Left forelimb (tissue), 1 donor: ENCODE measurements at places on chromosomes 11 and 22.

DNA sequence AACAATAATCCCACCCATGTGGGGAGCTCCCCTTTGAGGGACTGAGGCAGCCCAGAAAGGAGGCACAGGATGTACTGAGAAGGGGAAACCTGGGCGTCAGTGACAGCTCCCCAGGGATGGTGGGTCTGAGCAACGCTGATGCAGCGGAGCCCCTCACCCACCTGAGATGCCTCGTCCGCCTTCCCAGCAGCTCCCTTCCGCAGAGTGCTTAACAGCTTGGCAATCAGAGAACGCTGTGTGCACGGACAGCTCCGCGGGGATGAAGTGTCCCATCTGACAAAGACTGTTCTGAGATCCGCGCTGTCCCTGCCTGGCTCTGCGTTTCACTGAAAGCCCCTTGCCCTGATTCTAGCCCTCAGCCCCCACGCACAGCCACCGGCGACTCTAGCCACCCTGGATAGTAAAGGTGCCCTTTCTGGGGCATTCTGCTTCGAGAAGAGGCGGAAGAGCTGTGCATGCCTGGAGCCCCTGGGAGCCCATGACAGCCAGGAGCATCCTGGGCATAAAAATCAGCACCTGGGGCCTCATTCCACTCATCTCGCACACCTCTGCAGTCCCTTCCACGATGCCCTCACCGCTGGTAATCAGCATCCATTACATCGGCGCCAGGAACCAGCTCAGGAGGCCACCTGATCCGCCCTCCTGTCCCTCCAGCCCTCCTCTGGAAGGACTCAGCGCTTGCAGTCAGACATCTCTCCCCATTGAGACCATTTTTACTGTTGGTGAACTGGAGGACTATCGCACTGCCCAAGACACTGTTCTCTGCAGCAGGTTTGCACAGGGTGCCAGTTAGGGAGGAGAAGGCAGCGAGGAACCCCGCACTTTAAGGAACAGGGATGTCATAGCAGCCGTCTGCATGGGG, 10.7 kb downstream of the KCNJ5 start:
- no peak for DNase-seq

DNA sequence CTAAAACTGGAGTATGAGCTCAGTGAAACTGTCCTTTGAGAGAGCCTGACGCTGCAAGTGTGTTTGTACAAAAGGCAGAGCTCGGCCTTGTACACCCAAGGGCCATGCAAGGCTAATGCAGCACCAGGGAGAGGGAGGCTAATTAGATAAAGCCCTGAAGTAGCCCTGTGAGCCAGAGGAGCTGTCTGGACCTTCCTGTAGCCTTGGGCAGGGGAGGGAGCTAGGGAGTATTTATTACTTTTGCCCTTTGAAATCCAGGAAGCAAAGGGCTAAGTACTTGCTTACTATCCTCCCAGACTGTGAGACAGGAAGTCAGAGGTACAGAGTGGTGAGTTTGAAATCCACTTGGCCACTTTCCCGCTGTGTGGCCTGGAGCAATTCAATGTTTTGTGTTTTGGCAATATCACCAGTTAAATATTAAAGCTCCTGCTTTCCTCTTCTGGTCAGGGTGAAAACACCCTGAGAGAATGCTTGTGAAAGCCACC, 10.2 kb upstream of the LDHA start:
- DNase-seq: no peak

DNA sequence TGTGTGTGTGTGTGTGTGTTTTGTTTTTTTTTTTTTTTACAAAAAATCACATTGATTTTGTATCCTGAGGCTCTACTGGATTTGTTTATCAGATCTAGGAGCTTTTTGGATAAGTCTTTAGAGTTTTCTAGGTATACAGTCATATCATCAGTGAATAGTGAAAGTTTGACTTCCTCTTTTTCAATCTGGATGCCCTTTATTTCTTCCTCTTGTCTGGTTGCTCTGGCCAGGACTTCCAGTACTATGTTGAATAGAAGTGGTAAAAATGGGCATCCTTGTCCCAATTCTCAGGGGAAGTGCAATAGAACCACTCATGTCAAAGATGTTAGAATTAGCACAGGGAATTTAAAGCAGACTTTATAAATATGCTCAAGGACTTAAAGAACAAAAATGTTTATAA, 32.6 kb upstream of the PRDM11 start:
- DNase-seq: no peak

DNA sequence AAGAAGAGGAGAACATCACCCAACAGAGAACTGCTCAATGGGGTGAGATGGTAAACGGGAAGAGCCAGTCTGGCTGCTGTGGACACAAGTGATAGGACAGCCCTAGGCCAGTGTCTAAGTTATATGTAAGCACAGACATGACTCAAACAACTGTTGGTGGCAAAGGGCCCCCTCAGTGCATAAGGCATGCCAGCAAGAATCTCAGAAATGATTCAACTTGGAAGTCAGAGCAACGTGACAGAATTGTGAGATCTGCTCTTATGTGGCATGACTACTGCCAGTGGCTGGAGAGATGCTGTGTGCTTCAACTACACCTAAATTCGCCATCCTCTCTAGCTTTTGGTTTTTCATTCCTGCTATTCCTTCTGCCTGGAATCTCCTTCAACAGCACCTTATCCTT, 7.4 kb downstream of the SLN start:
- no peak for DNase-seq

DNA sequence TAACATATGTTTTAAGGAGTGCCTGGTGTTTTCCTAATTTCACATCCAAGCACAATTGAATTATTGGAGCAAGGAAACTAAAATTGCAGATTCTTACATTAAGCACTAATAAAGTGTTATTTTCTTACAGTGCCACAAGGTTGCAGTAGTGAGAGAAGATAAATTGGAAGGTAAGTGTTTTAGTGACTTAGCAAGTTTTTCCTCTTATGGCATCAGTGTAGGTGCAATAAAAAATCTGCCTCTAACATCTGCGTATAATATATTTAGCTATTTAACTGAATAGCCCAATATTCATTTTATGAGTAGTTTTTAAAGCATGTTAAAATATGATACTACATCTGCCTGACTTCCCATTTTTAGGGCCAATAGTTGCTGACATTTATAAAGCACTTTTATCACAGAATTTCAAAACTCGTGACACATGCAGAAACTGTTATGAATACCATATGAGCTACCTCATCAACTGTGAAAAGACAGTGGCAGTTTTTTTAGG, 19.0 kb downstream of the POLD3 start:
- DNase-seq: no peak

DNA sequence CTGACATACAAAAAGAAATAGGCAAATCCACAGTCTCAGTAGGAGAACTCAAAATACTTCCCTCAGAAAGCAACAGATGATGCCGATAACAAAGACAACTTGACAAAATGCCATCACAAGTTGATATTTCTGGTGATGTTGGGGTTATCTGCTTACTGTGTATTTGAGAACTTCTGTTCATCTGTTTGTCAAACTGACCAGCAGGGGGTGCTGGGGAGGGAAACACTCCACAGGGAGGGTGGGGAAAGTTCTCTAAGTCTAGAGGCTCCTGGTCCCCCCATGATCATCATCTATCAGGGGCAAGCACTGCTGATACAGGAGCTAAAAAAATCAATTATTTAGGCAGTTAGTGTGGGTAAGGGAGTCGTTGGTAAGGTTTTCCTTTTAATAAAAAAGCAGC, 19.2 kb downstream of the GLYATL1 start:
- no peak for DNase-seq

DNA sequence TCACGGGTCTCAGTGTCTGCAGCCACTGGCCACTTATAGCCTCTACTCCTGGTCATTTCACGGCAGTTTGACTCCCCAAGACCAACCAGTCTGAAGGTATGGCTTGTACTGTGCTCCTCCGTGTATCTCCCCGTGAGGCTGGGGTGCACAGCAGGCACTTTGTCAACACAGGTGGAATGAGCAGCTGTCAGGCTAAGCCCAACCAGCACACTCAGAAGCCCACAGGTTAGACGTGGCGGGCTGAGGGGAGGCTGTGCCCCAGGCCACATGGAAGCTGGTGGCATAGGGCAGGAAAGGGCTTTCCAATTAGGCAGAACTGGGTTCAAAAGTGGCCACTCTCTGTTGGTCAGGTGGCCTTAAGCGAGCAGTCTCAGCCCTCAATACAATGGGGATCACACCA, 7.0 kb downstream of the TP53I11 start:
- no peak for DNase-seq

GRCh38 chr22:24133187-24133965, 47.9 kb upstream of the SUSD2 start:
- no peak for DNase-seq

GRCh38 chr11:122803306-122803705, 35.0 kb upstream of the CRTAM start:
- no peak for DNase-seq

- no peak for DNase-seq
These were observed 12.7 kb downstream of the MRGPRX3 start for GRCh38 chr11:18145025-18145424.

DNA sequence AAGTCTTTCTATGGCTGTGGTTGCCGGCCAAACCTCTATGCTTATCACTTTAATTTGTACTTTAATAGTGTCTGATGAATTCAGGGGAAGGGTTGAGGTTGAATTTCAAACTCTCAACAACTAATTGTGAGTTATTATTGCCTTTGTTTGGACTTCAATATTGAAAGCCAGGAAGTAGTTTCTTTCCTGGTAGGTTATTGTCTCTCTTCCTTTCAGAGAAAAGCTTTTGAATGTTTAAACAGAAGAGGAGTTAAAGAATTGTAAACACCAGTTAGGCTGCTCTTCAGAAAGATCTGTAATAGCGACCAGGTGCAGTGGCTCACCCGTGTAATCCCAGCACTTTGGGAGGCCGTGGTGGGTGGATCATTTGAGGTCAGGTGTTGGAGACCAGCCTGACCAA, 22.2 kb downstream of the NNMT start:
- DNase-seq: no peak

GRCh38 chr11:69427337-69427736, 54.1 kb upstream of the LINC01488 start:
- DNase-seq: no peak

DNA sequence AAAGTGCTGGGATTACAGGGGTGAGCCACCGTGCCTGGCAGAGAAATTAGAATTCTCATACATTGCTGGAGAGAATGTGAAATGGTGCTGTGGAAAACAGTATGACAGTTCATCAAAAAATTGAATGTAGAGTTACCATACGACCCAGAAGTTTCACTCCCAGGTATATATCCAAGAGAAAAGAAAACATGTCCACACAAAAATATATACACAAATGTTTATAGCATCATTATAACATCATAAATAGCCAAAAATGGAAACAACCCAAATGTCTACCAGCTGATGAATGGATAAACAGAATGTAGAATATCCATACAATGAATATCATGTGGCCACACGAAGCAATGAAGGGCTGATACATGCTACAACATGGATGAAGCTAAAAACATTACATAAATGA, 34.6 kb downstream of the MED15 start:
- DNase-seq: no peak

DNA sequence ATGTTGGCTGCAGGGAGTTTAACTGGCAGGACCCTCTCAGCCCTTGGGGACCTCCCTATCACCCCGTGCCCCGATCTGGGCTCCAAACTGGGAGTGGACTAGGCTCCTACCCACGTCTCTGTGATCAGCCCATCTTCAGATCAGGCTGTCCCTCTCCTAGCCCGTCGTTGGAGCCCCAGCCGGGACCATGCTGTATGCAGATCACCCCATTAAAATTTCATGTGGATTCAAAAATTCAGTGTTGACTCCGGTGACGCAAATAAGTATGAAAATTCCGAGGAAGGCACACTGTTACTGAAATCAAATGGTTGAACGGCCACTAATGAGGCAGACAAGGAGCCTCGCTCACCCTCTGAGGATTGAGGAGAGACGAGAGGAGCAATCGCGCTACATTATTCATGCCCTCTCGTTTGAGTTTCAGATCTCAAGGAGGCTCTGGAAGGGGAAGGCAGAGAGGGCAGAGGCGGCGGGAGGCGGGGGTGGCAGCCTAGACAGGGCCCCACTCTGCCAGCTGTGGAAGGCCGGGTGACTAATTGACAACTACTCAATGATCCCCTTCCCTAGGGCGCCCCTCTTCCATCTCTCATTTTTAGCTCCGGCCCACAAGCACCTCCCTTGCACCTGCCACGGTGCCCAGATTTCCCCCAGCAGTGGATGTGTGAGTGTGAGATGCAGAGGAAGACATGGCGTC, 255.4 kb downstream of the MIAT start:
- no peak for DNase-seq

DNA sequence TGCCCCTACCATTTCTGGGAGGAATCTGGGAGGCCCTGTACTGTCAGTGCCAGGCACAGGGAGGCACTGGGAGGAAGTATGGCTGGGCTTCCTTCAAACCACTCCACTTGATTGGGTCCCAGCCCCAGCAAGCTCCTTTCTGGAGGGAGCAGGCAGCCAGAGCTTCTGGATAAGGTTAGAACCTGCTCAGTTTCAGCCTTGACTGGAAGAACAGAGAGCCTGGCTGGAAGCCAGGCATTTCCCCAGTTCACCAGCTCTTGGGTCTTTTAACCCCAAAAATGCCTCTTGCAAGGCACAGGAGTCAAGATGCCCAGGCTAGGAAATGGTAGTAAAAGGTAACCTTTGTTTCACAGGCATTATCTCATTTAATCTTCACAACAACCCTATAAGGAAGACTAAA, 9.0 kb upstream of the KCTD14 start:
- no peak for DNase-seq

GRCh38 chr11:59854871-59855270, 9.6 kb upstream of the CBLIF start:
- no peak for DNase-seq

DNA sequence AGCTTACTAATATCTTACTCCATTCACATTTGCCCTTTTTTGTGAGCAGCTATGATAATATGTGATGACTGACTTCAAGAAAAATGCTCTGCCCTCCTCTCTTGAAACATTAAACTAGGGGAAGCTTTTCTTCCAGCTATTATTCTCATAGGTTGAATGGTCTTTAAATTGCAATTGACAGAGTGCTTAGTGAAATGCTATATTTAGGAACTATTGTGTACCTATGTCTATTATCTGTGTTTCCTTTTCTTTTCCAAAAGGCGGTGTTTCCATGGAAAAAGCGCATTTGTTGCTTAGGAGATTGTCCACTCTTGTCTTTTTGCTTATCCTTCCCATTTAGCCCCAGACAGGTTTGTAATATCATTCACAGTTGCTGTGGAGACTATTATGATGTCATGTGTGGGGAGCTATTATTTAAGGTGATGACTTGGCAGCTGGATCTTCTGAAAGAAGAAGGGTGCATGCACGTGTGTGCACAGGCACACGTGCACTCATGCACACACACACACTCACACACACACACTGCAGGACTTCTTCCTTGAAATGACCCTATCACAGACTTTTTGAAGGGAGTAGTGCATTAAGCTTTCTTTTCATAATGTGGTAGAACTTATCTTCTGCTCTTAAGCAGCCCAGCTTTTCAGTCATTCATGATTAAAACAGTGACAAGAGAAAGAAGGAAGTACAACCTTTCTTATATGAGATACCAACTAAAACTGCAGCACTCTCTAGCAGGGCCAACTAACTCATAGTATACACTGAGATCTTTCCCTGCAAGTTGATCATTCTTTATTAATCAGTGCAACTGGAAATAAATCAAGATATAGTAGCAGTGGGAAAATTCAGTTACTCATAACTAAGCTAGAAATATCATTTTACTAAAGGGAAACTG, 340.8 kb upstream of the MTNR1B start:
- DNase-seq: no peak
